ENCODE measurements at places on chromosomes 11 and 22.

- DNase-seq: no peak
Observed at GRCh38 chr11:78140392-78141077, 1.1 kb upstream of the ALG8 start.

GRCh38 chr11:70158201-70158600 is 44.9 kb upstream of the FADD start:
- DNase-seq: peak; percentile 94

GRCh38 chr22:19082101-19082500 is 40.1 kb downstream of the DGCR2 start:
- no peak for DNase-seq

- DNase-seq: no peak
Observed at GRCh38 chr11:97430877-97431276, 1041.1 kb downstream of the JRKL start.

- DNase-seq: no peak
Observed at GRCh38 chr11:131770801-131771200, 400.4 kb downstream of the NTM start.

All from osteoblast (primary cell).